ENCODE measurements at places on chromosomes 7 and 10. TPM values are rescaled to one million over a fixed set of nuclear protein-coding genes. Genes with fewer than 3 reads are reported as not detected.

LRGUK gene
- total RNA-seq, result 0.49 TPM

BEND7 gene
- total RNA-seq, result 31.1 TPM

CYP26A1 gene
- not detected for total RNA-seq

ATG9B gene
- total RNA-seq, result 0.17 TPM

NANOS1 gene
- total RNA-seq, result 2.9 TPM

SPDYE5 gene
- total RNA-seq, result not detected

ZP3 gene
- 0.84 TPM for total RNA-seq

TAS2R60 gene
- not detected for total RNA-seq

IFIT3 gene
- total RNA-seq, result 78.0 TPM

XRCC2 gene
- 0.46 TPM for total RNA-seq

GTF2IRD1 gene
- total RNA-seq, result 30.5 TPM

UTF1 gene
- total RNA-seq, result not detected

WDR91 gene
- total RNA-seq, result 30.0 TPM

SPACDR gene
- total RNA-seq, result 1.8 TPM

CDHR3 gene
- 1.4 TPM for total RNA-seq

ZCCHC24 gene
- total RNA-seq, result 32.4 TPM

ITGB8 gene
- total RNA-seq, result 4.6 TPM

ELN gene
- total RNA-seq, result 231 TPM

TFAM gene
- total RNA-seq, result 28.3 TPM

NPS gene
- not detected for total RNA-seq

STEAP1 gene
- total RNA-seq, result 5.7 TPM

HSPA12A gene
- total RNA-seq, result 7.4 TPM

RNF148 gene
- total RNA-seq, result 1.9 TPM

LIPJ gene
- not detected for total RNA-seq

GIMAP2 gene
- total RNA-seq, result 33.0 TPM

TMEM273 gene
- total RNA-seq, result 63.1 TPM

SLC16A9 gene
- total RNA-seq, result 1.8 TPM

ACTL6B gene
- total RNA-seq, result not detected

RARRES2 gene
- total RNA-seq, result 259 TPM

NUDT13 gene
- total RNA-seq, result 2.3 TPM

NEURL1 gene
- total RNA-seq, result 0.64 TPM

PPP1R17 gene
- total RNA-seq, result not detected

METTL27 gene
- total RNA-seq, result 2.3 TPM

C10orf143 gene
- total RNA-seq, result 3.4 TPM
